Left cardiac atrium (tissue), 4 donors: ENCODE measurements at places on chromosomes 16 and 17. TPM values are rescaled to one million over a fixed set of nuclear protein-coding genes. Genes with fewer than 3 reads are reported as not detected.

DNA sequence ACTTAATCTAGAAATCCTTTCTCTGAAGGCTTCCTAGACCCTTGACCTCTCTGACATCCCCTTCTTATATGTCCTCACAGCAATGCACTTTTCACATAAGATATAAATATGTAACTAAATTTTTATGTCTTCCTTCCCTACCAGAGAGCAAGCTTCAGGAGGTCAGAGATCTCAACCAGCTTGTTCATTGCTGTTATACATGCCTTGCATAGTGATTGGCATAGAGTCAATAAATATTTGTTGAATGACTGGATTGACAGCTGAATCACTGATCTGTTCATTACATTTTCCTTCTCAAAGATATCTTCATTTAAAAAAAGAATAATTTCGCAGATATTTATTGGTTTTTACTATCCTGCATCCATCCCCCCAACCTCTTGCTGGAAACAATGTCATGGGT lies 29.5 kb downstream of the HYDIN start:
- no peak for DNase-seq

DNA sequence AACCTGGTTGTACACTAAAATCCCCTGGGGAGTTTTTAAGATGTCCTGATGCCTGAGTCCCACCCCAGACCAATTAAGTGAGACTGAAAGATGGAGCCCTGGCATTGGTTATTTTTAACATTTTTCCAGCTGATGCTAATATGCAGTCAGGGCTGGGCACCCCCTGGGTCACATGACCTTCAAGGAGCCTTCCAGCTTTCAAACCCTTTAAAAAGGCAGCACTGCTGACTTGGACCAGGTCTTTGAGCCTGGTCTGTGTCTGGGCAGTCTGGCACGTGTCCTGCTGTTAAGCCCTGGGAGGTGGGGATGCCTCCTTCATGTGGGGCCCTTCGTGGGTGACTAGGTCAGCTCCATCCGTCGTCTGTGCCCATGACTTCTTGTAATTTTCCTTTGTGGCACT lies 202.6 kb downstream of the CCDC182 start:
- no peak for DNase-seq

- DNase-seq, result no peak
Measured at GRCh38 chr17:40307740-40308239, 1.2 kb upstream of the RARA start.

GRCh38 chr16:26667307-26667706 lies 399.4 kb upstream of the C16orf82 start:
- DNase-seq, result no peak

DNA sequence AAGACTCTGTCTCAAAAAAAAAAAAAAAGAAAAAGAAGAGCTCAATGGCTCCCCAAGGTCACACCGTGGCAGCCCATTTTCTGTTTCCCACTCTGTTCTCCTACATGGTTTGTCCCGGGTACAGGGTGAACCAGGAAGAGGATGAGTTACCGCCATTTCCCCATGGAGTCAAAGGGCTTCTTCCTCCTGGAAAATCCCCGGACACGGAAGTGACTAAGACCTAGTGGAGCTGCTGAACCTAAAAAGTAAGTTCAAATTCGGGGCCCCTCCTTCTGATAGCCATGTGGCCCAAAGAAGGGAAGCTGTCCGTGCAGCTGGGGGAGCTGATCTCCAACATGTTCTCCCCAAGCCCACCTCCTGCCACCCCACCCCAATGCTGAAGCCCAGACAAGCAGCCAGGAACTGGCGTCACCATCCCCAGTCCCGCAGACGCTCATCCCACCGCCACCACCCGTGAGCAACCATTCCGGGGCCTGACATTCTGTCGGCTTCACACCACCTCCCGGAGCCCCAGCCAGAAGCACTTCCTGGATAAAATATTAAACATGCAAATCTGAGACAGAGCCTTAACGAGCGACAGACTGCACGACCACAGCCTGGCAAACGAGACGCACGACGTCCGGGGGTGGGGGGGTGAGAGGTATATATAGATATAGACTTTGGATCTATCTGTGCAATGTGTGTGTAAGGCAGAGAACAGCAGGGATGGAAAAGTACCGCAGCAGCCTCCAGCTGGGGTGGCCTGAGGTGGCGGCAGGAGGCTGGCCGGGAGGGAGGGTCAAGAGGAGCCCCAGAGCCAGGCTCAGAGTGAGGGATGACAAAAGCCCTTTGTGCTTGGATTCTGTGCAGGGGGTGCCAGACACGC lies 17.6 kb downstream of the EPOP start:
- no peak for DNase-seq

GRCh38 chr16:10988164-10988803 lies 43.9 kb downstream of the CLEC16A start:
- no peak for DNase-seq

The PRAC2 gene
- not detected for total RNA-seq

The REXO5 gene
- total RNA-seq, result 2.3 TPM
